ENCODE measurements at places on chromosomes 7 and 10. TPM values are rescaled to one million over a fixed set of nuclear protein-coding genes. Genes with fewer than 3 reads are reported as not detected.

The SPACDR gene
- 0.86 TPM for total RNA-seq

The VSIR gene
- 27.4 TPM for total RNA-seq

The EPO gene
- total RNA-seq: not detected

The LEP gene
- total RNA-seq: not detected

The KAZALD1 gene
- 2.8 TPM for total RNA-seq

The GCK gene
- total RNA-seq: not detected

The SLC16A12 gene
- total RNA-seq: 0.03 TPM

The TMEM225B gene
- total RNA-seq: 1.0 TPM

Data from A549 treated with CpdA at 1 μM for 4 hours (cell line).